Stimulated activated CD8-positive, alpha-beta memory T cell treated with anti-CD3 and anti-CD28 coated beads, Interleukin-4, amount 100 ng/mL, for 48 hours (primary cell): ENCODE measurements at places on chromosomes 1 and 21.
A peak's percentile ranks its signal among the peaks of the same experiment; 100 is the strongest.

- no peak for DNase-seq
Measured at GRCh38 chr1:59377350-59377904, 80.5 kb downstream of the FGGY start.

GRCh38 chr1:234647245-234647644 lies 37.3 kb upstream of the IRF2BP2 start:
- DNase-seq = no peak

GRCh38 chr1:154348429-154349076 lies 23.2 kb downstream of the ATP8B2 start:
- no peak for DNase-seq

- peak; percentile 96 for DNase-seq
Measured at GRCh38 chr1:109546311-109547109, 1.9 kb upstream of the GNAI3 start.

GRCh38 chr1:65894738-65895605 lies 102.3 kb downstream of the PDE4B start:
- no peak for DNase-seq

DNA sequence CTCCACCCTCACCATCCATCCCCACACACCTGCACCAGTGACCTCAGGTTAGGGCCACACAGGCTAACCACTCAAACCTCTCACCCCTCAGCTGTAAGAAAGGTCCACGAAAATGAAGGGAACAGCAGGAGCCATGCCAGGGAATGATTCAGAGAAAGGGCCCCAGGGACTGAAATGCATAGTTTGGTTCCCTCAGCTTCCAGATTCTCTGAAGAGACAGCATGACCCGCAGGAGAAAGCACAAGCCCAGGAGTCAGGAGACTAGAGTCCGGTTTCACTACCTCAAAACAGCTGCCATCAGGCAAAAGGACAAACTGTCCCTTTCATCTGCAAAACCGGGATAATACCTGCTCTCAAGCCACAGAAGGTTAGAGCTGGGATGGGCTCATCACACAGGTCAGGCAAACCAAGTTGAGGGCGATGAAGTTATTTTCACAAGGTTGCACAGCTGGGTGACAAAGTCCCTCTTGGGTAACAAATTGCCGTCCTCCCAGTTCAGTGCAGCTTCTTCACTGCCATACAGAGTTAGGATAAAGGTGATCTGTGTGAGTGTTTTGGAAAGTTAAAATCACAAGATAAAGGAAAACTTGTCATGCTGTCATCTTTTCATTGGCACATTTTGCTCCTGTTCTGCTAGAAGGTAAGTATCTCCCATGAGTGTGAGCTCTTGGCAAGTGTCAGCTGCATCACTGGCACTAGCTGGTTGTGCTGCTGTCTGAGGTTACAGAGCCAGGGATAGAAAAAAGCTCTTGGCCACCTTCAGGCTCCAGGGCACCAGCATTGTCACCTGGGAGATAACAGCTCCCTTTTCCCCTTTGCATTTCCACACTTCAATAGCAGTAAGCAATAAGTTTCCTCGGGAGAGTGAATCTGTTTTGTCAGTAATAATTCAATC lies 120.4 kb downstream of the KCNH1 start:
- no peak for DNase-seq

GRCh38 chr1:17893891-17894631 lies 138.9 kb downstream of the ACTL8 start:
- DNase-seq = no peak

DNA sequence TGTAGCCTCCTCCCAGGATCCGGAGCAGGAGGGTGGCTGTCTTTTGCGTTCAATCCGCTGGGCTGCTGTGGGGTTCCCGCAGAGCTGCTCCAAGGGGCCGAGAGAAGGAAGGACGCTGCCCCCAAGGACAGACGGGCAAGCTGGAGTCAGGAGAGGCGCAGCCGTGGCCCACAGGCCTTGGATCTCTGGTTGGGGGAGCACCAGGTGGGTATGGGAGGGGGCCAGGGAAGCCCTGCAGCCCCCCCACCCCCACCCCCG lies 15.9 kb upstream of the SKI start:
- no peak for DNase-seq

- DNase-seq = no peak
Measured at GRCh38 chr1:89999208-89999607, 4.3 kb downstream of the ZNF326 start.

DNA sequence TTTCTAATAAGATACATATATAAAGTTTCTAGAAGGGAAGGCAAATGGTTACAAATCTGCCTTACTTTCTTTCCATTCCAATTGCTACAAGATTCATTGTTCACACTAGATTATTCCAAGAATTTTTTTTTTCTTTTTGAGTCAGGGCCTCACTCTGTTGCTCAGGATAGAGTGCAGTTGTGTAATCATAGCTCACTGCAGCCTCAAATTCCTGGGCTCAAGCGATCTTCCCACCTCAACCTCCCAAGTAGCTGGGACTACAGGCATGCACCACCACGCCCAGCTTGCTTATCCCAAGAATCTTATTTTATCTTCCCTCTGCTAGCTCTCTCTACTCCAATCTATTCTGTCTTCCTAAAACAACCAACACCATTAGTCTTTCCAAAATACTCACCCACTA lies 81.8 kb downstream of the KIAA0319L start:
- DNase-seq = no peak

GRCh38 chr1:200363264-200363933 lies 46.4 kb downstream of the ZNF281 start:
- DNase-seq = no peak

DNA sequence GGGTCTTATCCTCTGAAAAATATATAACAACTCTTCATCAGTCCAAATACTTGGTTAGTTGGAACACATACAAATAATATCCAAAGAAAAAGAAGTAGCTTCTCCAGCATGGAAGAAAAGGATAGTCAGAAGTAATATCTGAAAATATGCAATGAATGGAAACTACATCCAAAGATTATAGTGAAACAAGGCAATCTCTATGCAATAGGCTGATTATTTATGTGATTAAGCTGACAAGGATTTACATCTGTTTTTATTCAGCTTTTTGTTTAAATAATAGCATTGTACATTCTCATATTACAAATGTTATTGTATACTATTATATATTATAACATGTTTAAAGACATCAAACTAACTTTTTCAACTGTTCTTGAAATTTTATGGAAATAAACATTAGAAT lies 15.3 kb upstream of the TGFBR3 start:
- no peak for DNase-seq

- DNase-seq = no peak
Measured at GRCh38 chr1:145980457-145980994, 15.9 kb downstream of the TXNIP start.

GRCh38 chr1:22860883-22861385 lies 111.7 kb downstream of the LACTBL1 start:
- no peak for DNase-seq

GRCh38 chr1:155086856-155087535 lies 8.4 kb downstream of the EFNA3 start:
- no peak for DNase-seq

DNA sequence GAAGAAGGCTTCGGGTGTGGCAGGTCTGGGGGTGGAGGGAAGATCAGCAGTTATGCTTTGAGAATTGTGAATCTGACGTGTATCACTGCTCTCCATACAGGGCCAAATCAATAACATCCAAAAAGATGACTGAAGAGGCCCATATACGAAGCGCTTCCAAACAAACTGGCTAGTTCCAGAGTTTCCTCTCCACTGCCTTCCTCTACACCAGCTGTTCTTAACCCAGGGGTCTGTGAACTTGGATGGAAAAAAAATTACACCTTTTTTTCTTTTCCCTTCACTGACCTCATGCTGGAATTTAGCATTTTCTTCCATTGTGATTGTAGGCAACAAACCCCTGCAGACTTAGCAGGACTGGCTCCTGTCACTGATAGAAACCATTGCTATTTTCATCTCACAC lies 77.1 kb upstream of the NBL1 start:
- DNase-seq = no peak

- no peak for DNase-seq
Measured at GRCh38 chr1:9842781-9843575, 19.2 kb upstream of the CLSTN1 start.

- DNase-seq = no peak
Measured at GRCh38 chr1:51325391-51325790, 5.0 kb downstream of the TTC39A start.

DNA sequence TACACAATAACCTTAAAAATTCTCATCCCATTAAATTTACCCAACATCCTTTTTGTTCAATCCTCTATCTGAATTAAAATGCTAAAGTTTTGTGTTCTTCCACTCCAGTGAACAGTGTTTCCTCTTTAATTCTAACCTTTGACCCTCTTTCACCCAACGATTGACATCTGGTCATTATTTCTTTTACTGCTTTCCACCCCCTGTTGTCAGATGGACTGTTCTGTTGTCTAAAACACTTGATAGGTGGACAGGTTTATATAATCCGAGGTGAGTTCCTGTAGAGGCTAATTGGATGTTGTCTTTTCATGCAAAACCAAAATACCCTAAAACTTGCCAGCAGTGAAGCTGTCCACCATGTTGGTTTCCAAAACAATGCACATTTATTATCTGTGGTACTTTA lies 73.4 kb upstream of the SERTAD4 start:
- DNase-seq = no peak

DNA sequence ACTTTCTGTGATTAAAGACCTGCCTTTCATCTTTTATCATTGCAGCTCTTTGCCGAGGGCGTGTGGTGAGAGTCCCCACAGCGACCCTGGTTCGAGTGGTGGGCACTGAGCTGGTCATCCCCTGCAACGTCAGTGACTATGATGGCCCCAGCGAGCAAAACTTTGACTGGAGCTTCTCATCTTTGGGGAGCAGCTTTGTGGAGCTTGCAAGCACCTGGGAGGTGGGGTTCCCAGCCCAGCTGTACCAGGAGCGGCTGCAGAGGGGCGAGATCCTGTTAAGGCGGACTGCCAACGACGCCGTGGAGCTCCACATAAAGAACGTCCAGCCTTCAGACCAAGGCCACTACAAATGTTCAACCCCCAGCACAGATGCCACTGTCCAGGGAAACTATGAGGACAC lies 32.0 kb downstream of the PTGFRN start:
- DNase-seq = no peak

- DNase-seq = no peak
Measured at GRCh38 chr1:166490437-166490991, 323.7 kb upstream of the FAM78B start.

DNA sequence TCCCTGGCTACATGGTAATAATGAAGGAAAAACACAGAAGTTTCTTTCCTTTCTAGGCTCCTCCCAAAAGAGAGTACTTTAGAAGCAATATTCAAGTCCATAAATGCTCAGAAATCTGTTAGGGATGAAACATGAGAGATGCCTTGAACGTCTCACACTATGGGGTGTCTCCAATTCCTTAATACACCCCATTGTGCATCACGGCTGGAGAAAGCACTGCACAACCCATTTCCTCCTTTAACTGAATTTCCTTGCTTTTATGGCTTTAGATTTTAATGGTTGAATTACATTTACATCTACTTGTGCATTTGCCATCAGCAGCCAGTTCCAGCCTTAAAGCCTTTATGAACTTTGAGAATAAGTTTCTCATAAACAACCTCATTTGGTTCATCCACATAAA lies 498.9 kb upstream of the PTBP2 start:
- DNase-seq = no peak

GRCh38 chr1:109621379-109622136 lies 1.9 kb downstream of the AMPD2 start:
- DNase-seq = no peak

- no peak for DNase-seq
Measured at GRCh38 chr1:109158433-109158832, 44.5 kb downstream of the ELAPOR1 start.

- DNase-seq = no peak
Measured at GRCh38 chr1:9684801-9685200, 33.3 kb downstream of the PIK3CD start.

DNA sequence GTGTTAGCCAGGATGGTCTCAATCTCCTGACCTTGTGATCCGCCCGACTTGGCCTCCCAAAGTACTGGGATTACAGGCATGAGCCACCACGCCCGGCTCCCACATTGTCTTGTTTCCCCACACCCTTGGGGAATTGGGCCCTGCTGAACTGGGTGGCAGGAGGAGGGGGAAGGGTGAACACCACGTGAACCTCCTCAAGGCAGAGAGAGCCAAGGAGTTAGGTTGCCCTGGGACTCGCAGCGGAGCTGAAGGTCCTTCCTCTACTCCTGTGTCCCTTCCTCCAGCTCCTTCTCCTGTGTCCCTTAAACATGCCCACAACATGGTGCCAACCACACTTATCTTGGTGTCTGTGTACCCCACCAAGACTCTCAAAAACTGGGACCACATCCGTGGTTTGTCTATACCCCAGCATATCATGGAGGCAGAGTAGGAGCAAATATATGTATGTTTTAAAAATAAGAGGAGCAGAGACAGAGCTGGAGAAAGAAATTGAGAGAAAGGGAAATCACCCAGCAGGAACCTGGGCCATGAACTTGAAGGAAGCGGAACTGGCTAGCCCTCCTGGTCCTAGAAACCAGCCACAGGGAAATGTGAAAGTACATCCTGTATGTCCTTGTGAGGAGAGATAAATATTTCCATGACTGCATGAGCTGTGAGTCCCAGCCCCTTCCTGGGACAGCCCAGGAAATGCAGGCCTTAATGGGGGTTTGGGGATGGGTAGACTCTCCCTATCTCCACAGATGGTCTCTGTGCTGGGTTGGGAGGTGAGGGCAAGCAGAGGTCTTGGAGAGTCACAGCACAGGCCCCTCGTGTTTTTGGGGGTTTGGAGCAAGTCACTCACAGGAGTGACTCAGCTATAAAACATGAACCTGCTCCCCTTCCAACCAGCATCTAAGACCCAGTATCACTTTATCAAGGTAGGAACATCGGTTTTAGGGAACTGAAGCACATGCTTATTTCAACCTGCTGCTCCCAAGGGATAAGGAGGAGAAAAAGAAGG lies 9.4 kb upstream of the TAL1 start:
- DNase-seq = no peak

GRCh38 chr1:28447679-28448078 lies 58.2 kb upstream of the RCC1 start:
- DNase-seq = no peak

GRCh38 chr1:189657715-189658114 lies 819.9 kb downstream of the BRINP3 start:
- DNase-seq = no peak

DNA sequence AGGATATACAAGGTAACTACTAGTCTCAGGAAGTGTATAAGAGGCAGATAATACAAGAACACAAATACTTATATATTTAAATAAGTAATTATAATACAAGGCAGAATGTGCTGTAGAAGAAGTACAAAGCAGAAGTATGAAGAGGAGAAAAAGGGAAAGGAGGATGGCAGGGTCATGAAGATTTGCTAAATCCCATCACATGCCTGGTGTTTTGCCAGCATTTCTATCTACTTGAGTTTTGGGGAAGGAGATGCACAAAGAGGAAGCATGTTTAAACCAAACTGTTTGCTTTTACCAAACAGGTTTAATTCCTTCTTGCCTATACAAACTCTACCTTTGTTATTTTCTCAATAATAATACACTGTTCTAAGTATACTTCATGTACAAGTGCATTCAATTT lies 60.9 kb upstream of the PODN start:
- no peak for DNase-seq

DNA sequence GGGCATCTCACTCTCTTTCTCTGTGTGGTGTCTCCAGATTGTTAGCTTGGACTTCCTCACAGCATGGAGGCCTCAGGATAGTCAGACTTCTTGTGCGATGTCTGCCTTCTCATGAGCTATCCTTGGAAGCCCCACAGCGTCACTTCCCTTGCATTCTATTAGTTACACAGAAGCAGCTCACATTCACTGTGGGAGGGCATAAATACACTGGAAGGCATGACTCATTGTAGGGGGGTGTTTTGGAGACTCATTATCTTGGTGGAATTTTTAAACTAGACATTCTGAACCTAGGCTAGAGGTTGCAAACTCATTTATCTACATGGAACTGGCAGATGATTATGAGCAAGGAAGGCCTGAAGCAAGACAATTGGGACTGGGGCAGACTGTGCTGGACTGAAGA lies 21.4 kb upstream of the FASLG start:
- DNase-seq = peak; percentile 52

- DNase-seq = peak; percentile 61
Measured at GRCh38 chr1:176949033-176949662, 215.4 kb downstream of the ASTN1 start.
